ENCODE measurements at places on chromosomes 11 and 22. TPM values are rescaled to one million over a fixed set of nuclear protein-coding genes. Genes with fewer than 3 reads are reported as not detected.

- DNase-seq, result no peak
Observed at GRCh38 chr11:94766713-94767206, 1.4 kb upstream of the AMOTL1 start.

The ENTHD1 gene
- polyA plus RNA-seq, result not detected

The CD151 gene
- polyA plus RNA-seq, result 212 TPM

DNA sequence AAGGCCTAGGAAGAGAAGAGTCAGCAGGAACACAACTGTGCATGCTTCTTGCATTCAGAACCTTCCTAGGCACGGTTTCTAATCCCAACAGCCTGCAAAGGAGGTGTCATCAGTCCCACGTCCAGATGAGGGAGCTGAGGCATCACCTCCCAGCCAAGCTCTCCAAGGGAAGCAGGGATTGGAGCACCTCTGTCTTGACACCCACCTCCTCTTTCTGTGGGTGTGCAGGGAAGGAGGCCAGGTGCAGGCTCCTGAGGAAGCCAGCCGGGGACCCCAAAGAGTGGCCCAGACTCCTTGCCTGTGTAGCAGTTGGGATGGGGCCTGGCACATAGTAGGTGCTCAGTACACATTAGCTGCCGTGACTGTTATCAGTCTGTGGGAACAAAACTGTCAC is 2.0 kb downstream of the PNPLA5 start:
- no peak for DNase-seq

GRCh38 chr22:19844377-19845053 is 10.2 kb downstream of the GNB1L start:
- no peak for DNase-seq

GRCh38 chr11:47672283-47672730 is 29.9 kb upstream of the MTCH2 start:
- no peak for DNase-seq

The HPX gene
- polyA plus RNA-seq, result 0.97 TPM

- no peak for DNase-seq
Observed at GRCh38 chr22:43098356-43098755, 9.2 kb upstream of the TTLL1 start.

DNA sequence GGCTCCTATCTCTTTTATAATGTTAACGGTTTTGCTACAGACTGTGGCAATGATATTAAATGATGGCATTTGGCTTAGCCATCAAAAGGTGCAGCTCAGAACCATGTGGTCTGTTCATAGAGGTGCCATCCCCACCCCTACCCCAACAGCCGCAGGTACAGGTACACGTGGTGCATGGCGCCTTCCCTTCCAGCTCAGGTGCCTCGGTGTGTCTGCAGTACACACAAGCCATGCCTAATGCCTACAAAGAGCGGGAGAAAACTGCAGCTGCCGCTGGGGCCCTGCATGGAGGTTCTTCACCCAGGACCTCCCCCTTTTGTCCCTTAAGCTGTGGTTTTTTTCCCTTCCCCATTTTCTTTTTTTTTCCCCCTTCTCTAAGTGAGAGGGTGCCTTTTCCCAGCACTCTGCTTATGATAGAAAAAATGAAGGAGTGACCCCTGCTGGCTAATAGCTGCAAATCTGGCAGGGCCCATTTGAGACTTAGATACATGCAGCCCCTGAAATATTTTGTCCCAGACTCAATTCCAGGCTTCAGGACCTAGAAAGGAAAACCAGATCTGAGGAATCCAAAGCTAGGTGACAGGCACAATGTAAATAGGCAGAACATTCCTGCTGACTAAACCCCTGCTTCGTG is 6.5 kb downstream of the OR52M1 start:
- no peak for DNase-seq

The SLC7A4 gene
- polyA plus RNA-seq, result 0.92 TPM

DNA sequence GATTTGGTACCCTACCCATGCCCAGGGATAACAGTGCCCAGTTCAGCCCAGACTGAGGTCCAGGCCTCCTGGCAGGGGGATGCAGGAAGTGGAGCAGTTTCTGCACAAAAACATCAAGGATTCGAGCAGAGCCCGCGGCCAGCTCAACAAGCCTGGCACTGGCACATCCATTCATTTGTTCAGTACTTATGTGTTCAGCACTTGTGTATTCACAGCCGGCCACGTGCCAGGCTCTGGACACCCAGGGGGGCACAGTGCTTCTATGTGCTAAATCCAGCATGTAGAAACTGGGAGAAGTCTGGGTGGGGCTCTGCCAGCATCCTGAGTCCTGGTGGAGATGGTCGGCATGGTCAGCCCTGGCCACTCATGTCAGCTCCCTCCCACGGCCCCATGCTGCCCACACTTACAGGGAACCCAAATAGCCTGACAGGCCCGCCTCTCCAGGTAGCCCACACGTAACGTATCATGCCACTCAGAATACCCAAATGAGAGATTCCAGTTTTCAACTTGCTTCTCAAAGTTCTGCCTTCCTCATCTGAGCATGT is 28.5 kb downstream of the LINC01488 start:
- DNase-seq, result no peak

The CDON gene
- polyA plus RNA-seq, result 11.5 TPM

- DNase-seq, result no peak
Observed at GRCh38 chr11:8684600-8685290, 2.2 kb downstream of the RPL27A start.

The TRIM49 gene
- not detected for polyA plus RNA-seq

DNA sequence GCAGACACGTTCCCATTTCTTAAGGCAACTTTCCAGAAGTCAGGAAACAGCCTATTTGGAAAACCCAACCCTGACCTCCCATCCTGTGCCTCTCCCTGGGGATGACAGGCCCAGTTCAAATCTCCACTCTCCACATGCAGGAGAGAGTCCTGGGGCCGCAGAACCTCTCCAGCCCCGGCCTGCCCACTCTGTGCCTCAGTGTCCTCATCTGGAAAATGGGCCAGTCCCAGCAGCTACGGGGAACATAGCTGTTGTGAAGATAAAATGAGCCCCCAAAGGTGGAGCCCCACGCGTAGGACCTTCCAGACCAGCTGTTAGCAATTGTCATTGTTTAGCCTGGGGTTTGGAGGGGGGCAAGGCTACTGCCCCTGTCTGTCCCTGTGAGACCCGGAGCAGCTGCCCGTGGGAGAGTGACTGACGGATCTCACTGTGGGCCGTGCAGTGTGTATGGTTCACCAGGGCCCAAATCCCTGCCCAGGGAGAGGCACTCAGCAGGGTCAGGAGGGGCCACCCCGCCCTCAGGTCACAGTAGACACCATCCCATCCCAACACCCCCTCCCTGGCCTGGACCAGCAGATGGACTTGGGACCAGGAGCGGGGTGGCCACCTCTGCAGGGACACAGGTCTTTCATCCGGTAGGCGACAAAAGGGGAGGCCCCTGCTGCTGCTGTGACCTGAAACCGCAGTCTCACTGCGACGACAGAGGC is 145.9 kb downstream of the CTTN start:
- DNase-seq, result no peak

The OR52H1 gene
- polyA plus RNA-seq, result 0.09 TPM

DNA sequence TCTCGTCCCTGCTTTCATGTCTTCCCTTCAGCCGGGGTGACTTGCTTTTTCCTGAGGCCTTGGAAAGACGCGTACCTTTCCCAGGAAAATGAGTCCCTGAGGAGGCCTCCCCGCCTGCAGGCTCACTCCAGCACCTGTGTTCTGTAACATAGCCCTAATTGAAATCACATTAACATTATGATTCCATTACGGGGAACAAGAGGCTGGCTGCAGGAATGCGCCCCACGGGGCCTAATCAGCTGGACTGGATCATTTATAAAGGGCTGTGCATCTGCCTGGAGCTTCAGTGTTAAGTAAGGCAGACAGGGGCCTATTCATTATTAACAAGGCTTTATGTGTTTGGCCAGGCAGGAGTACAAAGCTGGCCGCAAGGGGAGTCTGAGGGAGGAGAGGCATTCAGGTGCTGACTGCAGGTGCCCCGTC is 41.9 kb upstream of the TSPAN18 start:
- no peak for DNase-seq

DNA sequence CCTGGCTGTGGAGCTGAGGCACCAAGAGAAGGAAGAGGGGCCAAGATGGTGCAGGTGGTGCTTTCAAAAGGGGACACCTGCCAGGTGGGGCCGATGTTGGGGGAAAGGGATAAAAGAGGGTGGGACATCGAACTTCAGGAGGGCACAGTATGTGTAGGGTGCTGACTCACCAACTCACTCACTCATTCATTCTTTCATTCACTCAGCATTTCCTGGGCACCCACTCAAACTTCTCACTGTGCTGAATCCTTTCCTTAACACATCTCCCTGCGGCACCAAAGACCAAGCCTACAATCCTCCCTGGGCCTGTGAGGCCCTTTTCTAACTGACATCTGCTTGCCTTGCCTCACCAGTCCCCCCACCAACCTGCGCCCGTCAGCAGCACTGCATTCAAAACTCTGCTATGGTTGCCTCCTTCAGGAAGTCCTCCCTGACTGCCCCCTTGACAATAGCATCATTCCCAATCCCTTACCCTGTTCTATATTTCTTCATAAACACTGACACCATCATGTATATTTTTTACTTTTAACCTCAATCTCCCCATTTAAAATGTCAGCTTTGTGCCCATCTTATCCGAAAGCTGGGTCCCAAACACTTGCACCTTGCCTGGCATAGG is 246.6 kb downstream of the MN1 start:
- no peak for DNase-seq

The OR10A2 gene
- polyA plus RNA-seq, result not detected

- DNase-seq, result no peak
Observed at GRCh38 chr11:82747471-82747870, 13.8 kb upstream of the FAM181B start.

- DNase-seq, result no peak
Observed at GRCh38 chr11:115611343-115611742, 107.1 kb upstream of the CADM1 start.

The CARD16 gene
- polyA plus RNA-seq, result not detected

The P4HA3 gene
- polyA plus RNA-seq, result 0.05 TPM

DNA sequence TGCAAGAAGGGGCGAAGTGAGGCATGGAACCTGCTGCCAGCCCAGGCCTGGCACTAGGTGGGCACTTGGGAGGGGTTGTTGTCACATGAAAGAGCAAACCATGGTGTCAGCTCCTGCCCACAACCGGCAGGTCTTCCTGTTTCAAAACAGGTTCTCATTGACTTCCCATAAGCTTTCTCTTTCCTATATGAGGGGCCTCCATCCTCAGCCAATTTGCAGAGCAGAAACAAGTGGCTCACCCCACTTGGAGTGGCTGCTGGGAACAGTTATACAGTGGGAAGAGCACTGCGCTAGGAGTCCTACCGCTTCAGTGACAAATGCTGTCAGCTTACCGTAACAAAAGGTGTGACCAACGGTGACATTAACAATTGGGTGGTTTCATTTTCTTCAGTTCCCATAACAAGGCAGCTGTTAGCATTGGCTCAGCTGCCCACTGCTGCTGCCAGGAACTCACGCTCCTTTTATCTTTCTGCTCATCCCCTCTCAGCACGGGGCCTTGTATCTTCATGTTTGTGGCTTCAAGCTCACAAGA is 10.2 kb upstream of the SSTR3 start:
- no peak for DNase-seq

DNA sequence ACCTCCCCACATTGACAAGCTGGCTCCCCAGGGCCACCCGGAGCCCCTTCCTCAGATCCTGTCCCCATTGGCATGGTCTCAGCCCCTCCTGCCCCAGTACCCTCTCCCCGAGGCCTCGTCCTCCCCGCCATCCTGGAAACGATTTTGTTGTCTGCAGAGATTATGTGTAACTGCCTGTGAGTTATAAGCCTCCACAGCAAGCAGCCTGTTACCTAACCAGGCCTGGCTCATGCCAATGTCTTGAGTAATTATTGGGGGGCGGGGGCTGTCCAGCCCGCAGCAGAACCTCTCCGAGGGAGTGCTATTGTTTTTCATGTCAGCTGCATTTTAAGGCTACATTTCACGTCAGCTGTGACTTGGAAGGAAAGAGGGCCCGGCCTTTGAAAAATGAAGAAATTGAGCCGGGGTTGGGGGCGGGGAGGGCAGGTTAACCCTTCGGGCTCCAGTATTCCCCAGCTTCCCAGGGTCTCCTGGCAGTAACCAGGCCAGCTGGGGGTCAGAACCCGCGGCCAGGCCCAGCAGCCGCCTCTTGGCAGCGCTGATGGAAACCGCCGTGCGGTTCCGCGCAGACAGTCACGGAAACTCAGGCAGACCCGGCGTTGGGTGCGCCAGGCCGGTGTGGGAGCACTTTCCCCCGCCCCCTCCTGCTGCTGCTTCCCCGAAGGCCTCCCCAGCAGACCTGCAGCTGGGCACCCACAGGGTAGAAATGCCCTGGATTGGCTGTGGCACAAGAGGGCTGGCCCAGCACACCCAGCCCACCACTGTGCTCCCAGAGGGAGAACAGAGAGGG is 59.5 kb downstream of the CDKN1C start:
- DNase-seq, result peak; percentile 31

The BTG4 gene
- 0.06 TPM for polyA plus RNA-seq

GRCh38 chr11:126308271-126308671 is 4.4 kb downstream of the DCPS start:
- no peak for DNase-seq

DNA sequence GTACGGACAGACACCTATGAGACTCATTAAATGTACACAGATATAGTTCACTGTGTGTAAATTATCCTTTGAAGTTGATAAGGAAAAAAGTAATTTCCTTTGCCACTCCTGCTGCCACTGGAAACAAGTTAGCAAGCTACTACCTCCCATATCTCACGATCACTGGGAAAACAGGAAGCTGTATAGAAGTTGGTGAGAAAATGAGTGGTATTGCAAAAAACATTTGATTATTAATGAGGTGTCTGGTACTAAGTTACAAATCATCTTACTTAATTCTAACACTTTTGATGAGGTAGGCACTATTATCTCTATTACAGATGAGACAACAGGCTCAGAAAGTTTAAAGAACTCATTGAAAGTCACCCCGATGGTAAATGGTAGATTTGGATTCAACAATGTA is 68.5 kb downstream of the GAB2 start:
- no peak for DNase-seq

The CDCA5 gene
- polyA plus RNA-seq, result 39.2 TPM

- DNase-seq, result no peak
Observed at GRCh38 chr11:22069844-22070243, 123.0 kb upstream of the ANO5 start.

GRCh38 chr11:61551634-61552033 is 29.2 kb downstream of the SYT7 start:
- no peak for DNase-seq

The CLCF1 gene
- polyA plus RNA-seq, result 2.6 TPM

The PDGFB gene
- polyA plus RNA-seq, result 5.5 TPM

- no peak for DNase-seq
Observed at GRCh38 chr11:90476442-90477007, 253.7 kb upstream of the CHORDC1 start.

DNA sequence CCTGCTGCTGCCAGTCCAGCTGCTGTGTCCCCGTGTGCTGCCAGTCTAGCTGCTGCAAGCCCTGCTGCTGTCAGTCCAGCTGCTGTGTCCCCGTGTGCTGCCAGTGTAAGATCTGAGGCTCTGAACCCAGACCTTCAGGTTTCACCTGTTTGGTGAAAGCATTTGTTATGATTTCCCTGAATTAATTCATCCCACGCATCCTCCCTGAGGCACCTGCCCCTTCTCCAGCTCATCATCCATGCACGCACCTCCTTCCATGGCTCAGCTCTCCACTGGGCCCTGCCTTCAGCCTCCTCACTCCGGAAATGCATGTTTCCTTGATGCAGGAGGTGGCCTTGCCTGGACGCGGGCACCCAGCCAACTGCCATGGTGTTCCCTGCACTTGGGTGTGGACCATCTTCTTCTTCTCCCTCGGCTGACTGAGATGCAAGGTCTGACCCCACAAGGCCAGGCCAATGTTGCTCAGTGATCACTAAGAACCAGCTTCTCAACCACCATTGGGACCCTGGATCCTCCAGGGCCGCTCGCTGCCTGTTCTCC is 788 bp downstream of the KRTAP5-10 start:
- no peak for DNase-seq

The OR2AT4 gene
- not detected for polyA plus RNA-seq

The TBX10 gene
- polyA plus RNA-seq, result 0.09 TPM
